Motor neuron (in vitro differentiated cells): ENCODE measurements at places on chromosomes 2 and 18. TPM values are rescaled to one million over a fixed set of nuclear protein-coding genes. Genes with fewer than 3 reads are reported as not detected.

DNA sequence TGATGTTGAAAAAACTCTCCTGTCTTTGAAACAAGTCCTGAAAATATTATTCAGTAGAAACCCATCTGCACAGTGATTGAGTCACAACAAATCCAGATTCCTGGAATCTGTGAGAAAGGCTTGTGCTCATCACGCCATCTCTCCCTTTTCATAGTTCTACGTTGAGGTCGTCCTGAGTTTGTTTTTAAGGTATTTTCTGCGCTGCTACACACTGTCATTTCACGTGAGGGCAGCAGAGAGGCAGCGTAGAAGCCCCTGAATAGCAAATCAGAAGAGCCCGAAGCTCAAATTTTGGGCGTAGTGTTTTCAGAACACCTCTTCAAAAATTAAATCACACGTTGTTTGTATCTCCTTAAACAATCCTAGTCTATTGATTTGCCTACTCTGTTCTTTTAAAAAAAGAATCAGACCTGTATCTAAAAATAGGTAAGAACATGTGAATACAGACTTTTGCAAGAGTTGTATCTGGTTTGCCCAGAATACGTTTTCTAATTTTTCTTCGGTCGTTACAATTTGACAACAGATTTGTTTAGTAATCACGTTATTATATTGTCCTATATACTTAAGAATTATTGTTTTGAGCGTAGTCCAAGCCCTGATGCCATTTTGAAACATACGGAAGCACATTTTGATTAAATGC is 61.6 kb upstream of the SLC38A11 start:
- peak; percentile 49 for ATAC-seq

BOLL gene
- not detected in 2 replicates for total RNA-seq

- no peak for ATAC-seq
Measured at GRCh38 chr2:178770518-178770917, 36.7 kb downstream of the TTN start.

GPR155 gene
- total RNA-seq, result 4.8 and 5.6 TPM in 2 replicates

- ATAC-seq, result no peak
Measured at GRCh38 chr18:9539283-9539682, 64.0 kb downstream of the RALBP1 start.

- no peak for ATAC-seq
Measured at GRCh38 chr2:141529659-141530058, 601.2 kb downstream of the LRP1B start.

- ATAC-seq, result no peak
Measured at GRCh38 chr2:239601880-239602279, 201.1 kb upstream of the HDAC4 start.

TMEM169 gene
- 28.0 and 30.2 TPM in 2 replicates for total RNA-seq

GRCh38 chr18:67597759-67598158 is 81.2 kb upstream of the DSEL start:
- no peak for ATAC-seq

DNA sequence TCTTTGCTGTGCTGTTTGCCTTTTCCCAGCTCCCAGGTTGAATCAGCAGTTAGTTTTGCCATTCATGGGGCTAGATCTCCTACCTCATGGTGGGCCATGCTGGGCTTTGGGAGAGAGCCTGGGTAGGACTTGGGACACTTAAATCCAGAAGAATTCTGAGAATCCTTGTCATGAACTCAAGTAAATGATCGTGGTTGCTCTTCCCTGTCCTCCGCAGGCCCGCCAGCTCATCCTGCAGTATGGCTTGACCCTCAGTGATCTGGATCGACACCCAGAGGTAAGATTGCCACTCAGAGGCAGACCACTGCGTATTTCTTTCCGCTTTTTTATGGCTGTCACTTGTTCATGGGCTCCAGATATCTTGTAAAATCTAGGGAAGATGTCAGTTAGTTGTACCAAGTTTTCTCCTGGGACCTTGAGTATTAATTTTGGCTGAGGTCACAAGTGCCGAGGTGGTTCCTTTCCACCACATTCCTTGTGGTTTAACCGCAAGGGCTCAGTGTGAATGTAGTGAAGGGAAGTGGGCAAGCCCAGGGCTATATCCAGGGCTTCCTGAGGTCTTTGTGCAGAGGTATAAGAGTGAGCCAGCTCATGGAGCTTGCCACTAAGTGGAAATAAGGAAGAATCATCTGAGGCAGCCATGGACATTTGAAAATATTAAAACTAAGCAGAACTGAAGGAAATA is 37.7 kb downstream of the RPIA start:
- ATAC-seq, result no peak

RAMP1 gene
- 0.44 and 0.98 TPM in 2 replicates for total RNA-seq

DNA sequence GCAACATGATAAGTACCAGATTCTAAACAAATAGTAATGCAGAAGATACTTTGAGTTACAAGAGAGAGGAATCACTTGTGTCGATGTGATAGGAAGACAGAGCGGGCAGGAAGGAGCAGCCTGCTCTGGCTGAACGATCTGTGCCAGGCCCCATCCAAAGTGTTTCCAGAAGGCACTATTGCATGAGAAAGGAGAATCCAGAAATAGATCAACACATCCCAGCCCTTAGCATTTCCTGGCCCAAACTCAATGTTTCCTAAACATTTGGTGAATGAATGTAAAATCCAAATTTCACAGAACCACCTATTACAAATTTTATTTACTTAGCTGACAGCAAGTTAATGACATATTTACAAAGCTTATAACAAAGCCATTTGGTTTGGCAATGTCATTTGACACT is 257.2 kb downstream of the TXNL1 start:
- no peak for ATAC-seq

FZD7 gene
- 103 and 105 TPM in 2 replicates for total RNA-seq

GRCh38 chr2:1798785-1799144 is 54.5 kb upstream of the PXDN start:
- ATAC-seq, result no peak

ATP6V1B1 gene
- total RNA-seq, result 6.1 and 6.9 TPM in 2 replicates

SNTG2 gene
- 1.0 and 1.5 TPM in 2 replicates for total RNA-seq

- peak; percentile 87 for ATAC-seq
Measured at GRCh38 chr2:64807417-64807816, 153.7 kb upstream of the SERTAD2 start.

GRCh38 chr2:235983016-235983415 is 185.2 kb downstream of the GBX2 start:
- no peak for ATAC-seq

DUSP19 gene
- total RNA-seq, result 2.4 and 2.9 TPM in 2 replicates

GRCh38 chr2:226649871-226650660 is 149.6 kb downstream of the IRS1 start:
- ATAC-seq, result peak; percentile 91

- no peak for ATAC-seq
Measured at GRCh38 chr2:42929546-42930024, 137.2 kb upstream of the HAAO start.

ACP1 gene
- total RNA-seq, result 109 and 127 TPM in 2 replicates

DNA sequence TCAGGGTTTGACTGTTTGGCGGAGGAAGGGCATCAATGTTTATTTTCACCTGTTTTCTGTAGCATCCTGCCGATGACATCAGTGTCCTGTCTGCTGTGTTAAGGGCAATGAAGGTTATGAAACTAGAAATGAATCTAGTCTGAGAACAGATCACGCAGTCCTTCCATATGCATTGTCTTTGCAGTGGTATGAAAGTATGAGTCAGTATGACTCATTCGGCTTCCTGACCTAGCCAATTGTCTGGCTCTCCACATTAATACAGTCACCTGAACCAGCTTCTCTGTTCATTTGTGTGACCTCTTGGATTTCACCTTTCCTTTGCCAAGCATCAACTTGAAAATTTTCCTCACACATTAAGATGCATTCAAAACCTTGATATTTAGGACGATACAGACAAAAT is 353.8 kb downstream of the RND3 start:
- peak; percentile 100 for ATAC-seq

C2orf78 gene
- 0.13 TPM in 1 of 2 replicates, not detected in the other for total RNA-seq

PRKCE gene
- 7.3 and 7.4 TPM in 2 replicates for total RNA-seq

- no peak for ATAC-seq
Measured at GRCh38 chr2:225076125-225076524, 33.9 kb upstream of the DOCK10 start.

- ATAC-seq, result no peak
Measured at GRCh38 chr2:159086826-159087225, 118.4 kb downstream of the TANC1 start.

B3GNT7 gene
- total RNA-seq, result 0.34 and 1.1 TPM in 2 replicates

DNA sequence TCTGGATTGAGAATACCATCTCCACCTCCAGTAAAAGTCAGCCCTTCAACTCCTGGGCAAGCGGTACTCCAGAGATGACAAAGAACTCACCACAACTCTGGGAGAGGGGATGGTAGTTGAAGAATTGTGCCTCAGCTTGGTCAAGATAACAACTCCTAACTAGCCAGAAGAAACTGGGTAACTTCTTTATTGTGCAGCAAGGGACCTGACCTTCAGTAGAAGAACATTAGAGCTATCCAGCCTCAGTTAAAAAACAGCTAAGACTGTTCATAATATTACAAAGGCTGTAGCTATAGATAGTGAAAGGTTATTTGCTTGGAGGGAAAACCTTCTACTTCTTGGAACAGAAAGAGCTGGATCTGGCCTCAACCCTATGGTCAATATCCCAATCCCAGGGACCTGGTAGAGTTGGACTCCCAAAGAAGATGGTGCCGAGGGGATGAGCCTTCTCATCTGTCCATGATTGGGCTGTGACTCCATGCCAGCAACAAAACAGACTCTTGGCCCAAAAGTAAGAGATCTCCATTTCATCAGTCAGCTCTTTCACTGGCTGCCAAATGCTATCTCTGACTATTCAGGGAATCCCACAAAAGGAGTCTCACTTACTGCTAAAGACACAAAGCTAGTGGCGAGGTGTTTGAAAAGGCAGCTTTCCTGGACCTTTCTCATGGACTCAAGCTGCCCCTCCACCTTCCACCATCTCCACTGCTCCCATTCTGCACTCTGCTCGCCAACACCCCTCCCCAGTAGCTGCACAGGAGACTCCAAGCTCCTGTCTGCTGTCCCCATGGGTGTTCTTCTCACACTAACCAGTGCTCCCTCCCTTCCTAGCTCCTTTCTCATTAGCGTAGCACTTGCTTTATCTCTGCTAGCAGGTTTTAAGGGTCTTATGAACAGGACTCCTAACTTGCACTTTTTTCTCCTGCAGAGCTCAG is 145.8 kb downstream of the CAPN13 start:
- no peak for ATAC-seq

DNA sequence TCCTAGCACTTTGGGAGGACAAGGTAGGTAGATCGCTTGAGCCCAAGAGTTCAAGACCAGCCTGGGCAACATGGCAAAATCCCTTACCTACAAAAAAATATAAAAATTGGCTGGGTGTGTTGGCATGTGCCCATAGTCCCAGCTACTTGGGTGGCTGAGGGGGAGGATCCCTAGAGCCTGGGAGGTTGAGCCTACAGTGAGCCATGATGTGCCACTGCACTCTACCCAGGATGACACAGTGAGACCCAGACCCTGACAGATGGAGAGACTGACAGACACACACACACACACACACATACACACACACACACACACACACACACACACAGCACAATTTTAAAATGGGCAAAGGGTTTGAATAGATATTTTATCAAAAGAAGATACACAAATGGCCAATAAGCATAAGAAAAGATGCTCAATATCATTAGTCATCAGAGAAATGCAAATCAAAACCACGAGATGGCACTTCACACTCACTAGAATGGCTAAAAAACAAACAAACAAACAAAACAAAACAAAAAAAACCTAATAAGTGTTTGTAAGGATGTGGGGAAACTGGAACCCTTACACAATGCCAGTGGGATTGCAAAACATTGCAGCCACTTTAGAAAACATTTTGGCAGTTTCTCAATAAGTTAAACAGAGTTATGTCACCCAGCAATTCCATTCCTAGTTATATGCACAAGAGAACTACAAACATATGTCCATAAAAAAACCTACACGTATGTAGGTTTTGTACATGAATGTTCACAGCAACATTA is 42.3 kb downstream of the BAZ2B start:
- ATAC-seq, result no peak

LIPT1 gene
- 11.5 and 13.9 TPM in 2 replicates for total RNA-seq

GRCh38 chr18:38310936-38311335 is 745.3 kb upstream of the CELF4 start:
- ATAC-seq, result no peak
